NCI-H1694 (cell line): ENCODE measurements at places on chromosomes 11 and 22.
A peak's percentile ranks its signal among the peaks of the same experiment; 100 is the strongest.

DNA sequence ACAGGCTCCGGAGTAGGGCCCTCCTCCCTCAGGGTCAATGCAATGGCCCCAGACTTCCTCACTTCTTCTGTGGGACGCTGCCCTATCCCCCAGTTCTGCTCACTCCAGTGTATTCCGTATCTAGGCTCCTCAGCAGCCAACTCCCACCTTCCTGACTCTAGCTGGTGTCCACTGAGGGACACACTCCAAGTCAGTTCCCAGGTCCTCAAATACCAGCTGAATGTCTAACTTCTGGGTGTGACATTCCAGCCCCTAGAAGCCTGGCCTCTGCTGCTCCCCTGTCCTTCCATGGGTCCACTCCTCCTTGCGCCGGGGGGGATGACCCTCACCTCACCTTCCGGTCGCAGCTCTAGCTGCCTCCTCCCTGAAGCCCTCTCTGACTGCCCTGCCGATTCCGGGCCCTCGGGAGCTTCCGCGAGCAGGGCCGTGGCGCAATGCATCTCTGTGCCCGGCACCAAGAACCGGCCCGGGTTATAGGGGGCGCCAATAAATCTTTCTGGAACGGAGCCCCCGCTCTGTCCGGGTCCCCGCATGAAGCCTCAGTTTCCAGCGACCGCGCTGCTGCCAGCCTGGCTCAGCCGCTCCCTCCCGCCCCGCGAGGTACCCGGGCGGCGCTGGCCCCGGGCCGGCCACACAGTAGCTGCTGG, 15.4 kb downstream of the BAD start:
- no peak for DNase-seq

DNA sequence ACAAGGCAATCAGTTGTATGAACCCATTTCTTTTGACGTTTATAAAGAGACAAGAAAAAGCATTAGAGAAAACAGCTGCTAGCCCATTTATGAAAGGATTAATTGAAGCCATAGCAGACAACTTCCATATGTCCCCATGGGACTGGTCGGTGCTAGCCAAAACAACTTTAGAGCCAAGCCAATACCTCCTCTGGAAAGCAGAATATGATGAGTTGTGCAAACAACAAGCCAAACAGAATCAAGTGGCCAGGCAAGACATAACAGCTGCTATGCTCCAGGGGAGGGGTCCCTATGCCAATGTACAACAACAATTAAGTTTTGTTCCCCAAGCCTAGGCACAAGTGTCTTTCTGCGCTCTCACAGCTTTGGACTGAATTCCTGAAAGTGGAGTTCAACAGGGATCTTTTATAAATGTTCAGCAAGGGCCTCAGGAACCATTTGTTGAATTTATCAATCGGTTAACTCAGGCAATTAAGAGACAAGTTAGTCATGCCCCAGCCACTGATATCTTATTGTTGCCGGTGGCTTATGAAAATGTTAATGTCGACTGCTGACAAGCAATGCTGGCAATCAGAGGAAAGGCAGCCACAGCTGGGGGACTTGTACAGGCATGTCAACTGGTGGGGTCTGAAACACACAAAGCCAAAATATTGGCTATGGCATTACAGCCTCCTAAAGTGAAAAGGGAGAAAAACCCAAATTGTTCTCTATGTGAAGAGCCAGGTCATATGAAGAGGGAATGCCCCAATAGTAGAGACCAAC, 1593.1 kb upstream of the TENM4 start:
- DNase-seq = no peak

GRCh38 chr22:50723991-50724390, 14.0 kb upstream of the ACR start:
- no peak for DNase-seq

DNA sequence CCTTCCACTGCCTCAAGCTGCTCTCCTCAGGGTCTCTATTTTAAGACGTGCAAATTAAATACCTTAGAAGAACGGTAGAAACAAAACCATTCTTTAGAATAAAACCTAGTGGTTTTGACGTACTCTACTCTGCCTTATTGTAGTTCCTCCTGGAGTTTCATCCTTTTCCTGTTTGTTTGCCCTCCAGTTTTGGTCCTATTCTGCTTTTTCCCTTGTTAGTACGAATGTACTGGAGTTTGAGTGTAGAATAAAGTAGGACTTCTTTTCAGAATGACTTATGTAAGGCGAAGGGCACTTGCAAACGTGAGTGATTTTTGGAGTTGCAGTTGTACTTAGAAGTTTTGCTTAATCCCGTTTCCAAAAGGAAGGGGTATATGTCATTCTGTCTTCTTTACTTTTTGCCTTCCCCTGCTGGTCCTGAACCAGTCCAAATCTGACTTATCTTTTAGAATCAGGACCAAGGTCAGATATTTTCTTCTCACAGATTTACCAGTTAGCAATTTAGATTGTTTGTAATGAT, 1.4 kb downstream of the SIK2 start:
- no peak for DNase-seq

- no peak for DNase-seq
These were observed 19.2 kb upstream of the PLET1 start for GRCh38 chr11:112279901-112280267.

GRCh38 chr11:16049611-16050010, 306.7 kb downstream of the SOX6 start:
- no peak for DNase-seq

- no peak for DNase-seq
These were observed 1.9 kb downstream of the MS4A5 start for GRCh38 chr11:60431251-60431650.

- no peak for DNase-seq
These were observed 10.0 kb upstream of the PKNOX2 start for GRCh38 chr11:125154378-125155099.

DNA sequence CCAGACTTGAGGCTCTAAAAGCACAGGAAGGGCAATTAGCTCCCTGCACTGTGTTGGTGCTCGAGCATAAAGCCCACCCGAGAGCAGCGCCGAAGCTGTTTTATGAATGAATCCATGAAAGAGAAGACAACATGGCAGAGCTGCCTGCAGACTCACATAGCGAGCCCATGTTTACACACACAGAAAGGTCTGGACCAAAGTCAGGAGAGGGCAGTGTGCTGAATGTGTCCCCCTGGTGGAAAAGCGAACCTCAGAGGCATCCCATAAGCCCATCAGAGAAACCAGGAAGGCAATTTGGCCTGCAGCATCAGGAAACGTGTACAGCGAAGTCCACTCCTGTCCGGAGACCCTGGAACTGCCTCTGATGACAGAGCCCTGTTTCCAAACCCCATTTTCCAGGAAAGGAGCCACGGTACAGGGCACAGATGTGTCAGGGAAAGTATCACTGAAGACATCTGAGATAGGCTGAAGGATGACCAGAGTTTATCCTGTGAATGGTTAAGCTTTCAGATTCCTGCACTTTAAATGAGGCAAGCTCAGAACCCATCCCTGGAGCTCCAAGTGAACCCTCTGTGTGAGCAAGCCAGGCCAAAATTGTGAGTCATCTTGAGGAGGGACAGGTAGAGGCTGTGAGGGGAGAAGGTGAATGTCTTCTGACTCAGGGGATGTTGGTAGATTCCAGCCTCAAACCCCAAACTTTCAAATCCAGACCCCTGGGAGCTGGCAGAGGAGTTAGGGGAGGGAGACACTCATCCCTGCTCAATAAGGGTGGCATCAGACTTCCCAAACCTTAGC, 36.9 kb downstream of the CHRDL2 start:
- DNase-seq = no peak

DNA sequence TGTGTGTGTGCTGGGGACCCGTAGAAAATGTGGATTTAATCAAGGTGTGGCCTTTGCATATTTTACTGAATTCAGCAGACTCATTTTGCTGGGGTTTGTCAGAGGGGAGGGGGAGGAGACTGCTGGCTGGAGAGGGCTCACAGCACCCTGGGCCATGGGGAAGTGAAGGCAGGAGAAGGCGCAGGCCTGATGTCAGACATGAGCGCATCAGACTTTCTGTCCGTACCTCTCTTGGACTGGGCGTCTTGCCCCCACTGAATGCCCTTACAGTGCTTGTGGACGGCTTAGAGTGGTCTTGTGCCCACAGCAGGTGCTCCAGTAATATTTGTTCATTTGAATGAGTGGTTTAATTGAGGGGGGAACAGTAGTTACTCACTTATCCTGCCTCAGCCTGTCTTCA, 75.2 kb downstream of the TEAD1 start:
- no peak for DNase-seq

GRCh38 chr11:27391331-27392015, 28.5 kb upstream of the CCDC34 start:
- no peak for DNase-seq

DNA sequence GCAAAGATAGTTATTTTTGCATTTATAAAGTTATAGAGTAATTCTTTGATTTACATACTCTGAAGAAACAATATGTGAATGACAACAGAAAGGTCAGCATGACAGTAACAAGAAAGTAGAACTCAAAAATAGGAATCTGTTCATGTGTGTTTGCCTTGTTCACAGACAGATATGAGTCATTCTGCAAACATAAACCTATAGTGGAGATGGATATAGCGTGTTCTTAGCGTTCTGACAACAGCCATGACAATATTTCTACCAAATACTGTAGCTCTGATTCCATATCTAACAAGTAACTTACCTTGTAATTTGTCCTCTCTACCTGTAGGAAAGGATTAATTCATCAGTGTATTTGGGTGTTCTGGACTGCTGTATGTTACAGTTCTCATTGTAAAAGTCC, 208.5 kb upstream of the MTMR2 start:
- no peak for DNase-seq

DNA sequence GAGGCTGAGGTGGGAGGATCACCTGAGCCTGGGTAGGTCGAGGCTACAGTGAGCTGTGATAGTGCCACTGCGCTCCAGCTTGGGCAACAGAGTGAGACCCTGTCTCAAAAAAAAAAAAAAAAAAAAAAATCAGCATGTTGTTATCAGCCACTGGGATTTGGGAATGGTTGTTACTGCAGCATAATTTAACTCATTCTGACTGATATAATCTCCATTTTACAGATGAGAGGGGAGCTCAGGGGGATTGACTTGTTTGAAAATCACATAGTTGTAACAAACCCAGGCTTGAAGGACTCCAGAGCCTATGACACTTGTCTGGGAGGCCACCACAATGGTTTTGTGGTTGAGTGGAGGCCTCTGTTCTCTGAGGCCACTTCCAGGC, 3.0 kb upstream of the SEPTIN3 start:
- DNase-seq = no peak

- DNase-seq = no peak
These were observed 35.2 kb downstream of the MAML2 start for GRCh38 chr11:96307776-96308140.

DNA sequence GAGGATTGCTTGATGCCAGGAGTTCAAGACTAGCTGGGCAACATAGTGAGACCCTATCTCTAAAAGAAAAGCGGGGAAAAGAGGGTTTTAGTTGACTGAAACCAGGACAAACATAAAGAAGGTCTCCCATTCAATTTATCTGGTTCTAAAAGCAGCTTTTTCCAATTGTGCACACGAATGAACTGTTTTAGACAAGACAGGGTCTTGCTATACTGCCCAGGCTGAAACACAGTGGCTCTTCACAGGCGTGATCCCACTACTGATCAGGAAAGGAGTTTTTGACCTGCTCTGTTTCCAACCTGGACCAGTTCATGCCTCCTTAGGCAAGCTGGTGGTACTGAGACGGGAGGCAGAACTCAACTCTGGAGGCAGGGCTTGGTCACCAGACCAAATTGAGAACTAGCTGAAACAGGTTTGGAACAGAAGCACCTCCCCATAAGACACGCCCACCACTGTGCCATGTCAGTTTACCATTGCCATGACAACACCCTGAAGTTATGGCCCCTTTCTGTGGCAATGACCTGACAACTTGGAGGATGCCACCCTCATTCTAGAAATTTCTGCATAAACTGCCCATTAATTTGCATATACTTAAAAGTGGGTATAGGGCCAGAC, 2.8 kb upstream of the NUCB2 start:
- DNase-seq = no peak

DNA sequence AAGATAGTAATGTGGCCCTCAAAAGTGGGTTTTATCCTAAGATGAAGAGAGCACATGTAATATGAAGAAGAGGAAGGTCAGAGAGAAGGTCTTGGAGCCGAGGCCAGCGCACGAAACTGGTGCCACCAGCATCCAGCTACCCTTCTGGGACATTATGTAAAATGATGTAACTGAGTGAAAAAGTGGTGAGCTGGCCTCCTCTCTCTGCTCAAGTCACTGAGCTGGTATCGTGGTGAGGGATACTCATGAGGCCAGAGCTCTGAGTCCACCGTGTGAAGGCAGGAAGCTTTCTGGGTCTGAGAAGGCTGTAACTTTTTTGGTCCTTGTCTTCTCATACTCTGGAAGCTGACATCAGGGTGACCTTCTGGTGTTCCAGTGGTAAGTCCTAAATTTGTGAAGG, 25.1 kb downstream of the RNF185 start:
- DNase-seq = no peak

- no peak for DNase-seq
These were observed 328.1 kb upstream of the MPPED2 start for GRCh38 chr11:30914143-30914762.

GRCh38 chr11:73359930-73360742, 16.1 kb upstream of the RELT start:
- DNase-seq = peak; percentile 20

- no peak for DNase-seq
These were observed 82.7 kb upstream of the CTSC start for GRCh38 chr11:88420165-88420791.

GRCh38 chr11:17280494-17281127, 4.1 kb downstream of the NUCB2 start:
- DNase-seq = no peak

GRCh38 chr11:44564670-44565210, 723 bp upstream of the CD82 start:
- peak; percentile 72 for DNase-seq

DNA sequence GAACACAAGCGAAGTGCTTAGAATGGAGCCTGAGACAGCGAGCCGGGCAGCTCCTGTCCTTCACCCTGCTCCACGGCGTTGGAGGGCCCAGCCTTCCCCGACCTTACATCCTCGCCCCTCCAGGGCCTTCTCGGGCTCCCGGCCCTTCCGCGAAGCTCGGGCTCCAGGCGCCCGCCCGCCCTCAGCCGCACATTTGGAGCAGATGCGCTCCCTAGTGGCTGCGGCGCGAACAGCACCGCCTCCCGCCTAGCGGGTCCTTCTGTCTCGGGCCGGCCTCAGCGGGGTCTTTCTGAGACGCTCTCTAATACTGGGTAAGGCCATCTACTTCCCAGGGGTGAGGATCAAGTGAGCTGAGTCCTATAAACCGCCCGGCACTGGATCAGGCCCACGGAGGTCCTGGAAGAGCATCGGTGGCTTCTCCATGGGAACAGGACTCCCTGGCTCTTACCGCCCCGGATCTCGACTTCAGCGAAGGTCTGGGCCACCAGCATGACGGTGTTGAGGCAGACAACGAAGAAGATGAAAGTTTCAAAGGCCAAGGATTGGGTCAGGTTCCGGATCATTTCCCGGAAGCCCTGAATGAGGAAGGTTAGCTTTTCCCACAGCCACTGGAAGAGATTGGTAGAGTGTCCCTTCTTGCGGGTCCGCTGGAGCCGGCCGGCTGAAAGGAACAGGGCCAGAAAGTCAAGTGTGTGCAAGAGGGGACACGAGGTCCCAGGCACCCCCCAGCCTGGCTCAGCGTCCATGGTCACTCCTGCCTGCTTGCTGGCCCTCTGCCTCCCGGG, 3.7 kb downstream of the CATSPER1 start:
- DNase-seq = peak; percentile 37

GRCh38 chr11:4085575-4085974, 9.0 kb upstream of the RRM1 start:
- no peak for DNase-seq
